ENCODE measurements at places on chromosomes 5 and 9. TPM values are rescaled to one million over a fixed set of nuclear protein-coding genes. Genes with fewer than 3 reads are reported as not detected.

The PCDHGA7 gene
- not detected for total RNA-seq

The FOXD4 gene
- not detected for total RNA-seq

The GMCL2 gene
- total RNA-seq, result not detected

The PCDHGA9 gene
- total RNA-seq, result not detected

The MYO10 gene
- not detected for total RNA-seq

The SLC22A4 gene
- total RNA-seq, result not detected

The NUTM2G gene
- total RNA-seq, result not detected
